Putamen (tissue), 1 donor: ENCODE measurements at places on chromosomes 2 and 18.

- no peak for DNase-seq
Measured at GRCh38 chr2:46297546-46298271, 502 bp downstream of the EPAS1 start.

DNA sequence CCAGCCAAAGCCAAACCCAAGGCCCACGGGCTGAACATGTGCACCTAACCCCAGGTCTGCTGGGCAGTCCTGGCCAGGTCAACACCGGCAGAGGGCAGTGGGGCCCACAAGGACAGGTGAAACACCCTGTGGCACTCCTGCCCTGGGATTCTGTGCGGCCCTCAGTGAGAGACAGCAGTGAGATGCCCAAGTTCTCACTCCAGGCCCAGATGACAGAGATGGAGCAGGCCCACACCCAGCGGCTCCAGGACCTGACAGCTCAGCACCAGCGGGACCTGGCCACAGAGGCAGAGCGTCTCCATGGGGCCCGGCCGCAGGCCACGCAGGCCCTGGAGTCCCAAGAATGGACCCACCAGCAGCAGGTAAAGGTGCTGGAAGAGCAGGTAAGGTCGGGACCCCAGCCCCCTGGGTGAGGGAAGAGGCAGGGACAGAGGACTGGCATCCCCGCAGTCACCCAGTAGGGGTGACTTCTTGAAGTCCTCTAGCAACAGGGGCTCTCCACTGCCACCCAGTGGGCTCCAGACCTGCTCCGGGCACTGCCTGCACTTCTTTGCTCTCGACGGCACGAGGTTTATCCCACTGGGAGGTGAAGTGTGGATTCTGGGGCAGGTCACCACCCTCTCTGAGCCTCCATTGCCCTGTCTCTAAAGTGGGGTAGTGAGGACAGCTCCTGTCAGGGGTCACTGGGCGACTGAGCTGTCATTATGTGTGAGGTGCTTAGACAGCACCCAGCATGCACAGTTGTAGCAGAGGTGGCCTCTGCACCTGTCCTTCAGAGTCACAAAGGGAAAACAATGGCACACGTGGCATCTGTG, 8.8 kb upstream of the SNED1 start:
- no peak for DNase-seq

- no peak for DNase-seq
Measured at GRCh38 chr18:48841381-48842258, 109.1 kb downstream of the SMAD7 start.

DNA sequence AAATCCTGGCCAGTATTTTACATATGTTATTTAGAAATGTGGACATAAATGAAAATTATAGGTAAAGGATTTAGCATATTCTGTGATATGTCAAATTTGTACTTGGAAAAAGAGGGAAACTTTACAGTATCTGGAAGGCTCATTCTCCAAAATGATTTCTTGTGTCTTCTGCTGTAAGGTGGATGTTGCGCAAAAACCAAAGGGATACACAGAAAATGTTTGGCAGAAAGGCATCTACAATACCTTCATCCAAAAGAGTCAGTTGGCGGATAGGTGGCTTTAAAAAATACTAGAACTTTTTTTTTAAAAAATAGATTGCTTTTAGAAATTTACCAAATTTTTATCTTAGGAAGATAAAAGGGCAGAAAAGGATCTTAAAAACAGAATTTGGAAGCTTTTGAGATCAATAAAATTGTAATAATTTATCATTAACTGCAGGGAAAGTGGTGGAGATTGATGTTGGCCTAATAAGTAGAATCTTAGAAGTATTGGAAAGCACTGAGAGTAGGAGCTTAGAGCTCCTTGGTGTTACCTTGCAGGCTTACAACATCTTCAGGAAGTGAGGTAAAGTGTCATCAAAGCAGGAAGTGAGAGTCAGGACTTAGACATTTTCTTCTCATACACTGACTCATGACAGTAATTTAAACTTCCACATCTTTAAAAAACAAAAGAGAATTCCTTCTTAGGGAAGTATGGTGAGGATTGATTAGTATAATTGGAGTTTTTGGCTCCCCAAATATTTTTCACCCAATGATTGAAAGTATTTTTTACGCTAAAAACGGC, 2.1 kb downstream of the NABP1 start:
- no peak for DNase-seq

DNA sequence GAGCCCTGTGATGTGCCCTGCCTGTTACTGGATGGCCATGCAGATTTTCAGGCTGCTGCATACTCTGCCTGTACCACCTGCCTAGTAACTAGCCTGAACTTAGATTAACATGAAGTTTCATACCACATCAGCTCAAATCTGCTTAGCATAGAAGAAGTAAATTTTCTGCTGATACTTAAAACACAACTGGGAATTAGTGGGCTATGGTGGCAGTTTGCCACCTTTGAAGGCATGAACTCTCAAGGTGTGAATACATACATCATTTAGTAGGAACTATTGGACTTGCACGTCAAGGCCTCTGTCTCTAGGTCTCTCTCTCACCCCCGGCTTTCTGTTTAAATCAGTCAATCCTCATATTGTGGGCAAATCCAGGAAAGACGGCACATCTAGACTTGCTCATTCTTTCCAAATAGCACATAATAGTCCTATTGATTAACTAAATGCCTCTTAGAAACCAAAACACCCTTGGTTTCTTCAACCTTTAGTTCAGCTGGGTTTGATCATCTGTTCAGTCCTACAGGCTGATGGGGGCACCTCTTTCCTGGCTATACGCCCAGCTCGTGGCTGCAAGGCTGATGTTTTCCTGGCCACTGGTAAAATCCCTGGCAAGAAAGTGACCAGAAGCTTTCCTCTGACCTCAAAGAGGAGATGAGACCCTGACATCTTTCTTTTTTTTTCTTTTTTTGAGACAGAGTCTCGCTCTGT, 58.4 kb downstream of the ALPK2 start:
- DNase-seq: no peak

DNA sequence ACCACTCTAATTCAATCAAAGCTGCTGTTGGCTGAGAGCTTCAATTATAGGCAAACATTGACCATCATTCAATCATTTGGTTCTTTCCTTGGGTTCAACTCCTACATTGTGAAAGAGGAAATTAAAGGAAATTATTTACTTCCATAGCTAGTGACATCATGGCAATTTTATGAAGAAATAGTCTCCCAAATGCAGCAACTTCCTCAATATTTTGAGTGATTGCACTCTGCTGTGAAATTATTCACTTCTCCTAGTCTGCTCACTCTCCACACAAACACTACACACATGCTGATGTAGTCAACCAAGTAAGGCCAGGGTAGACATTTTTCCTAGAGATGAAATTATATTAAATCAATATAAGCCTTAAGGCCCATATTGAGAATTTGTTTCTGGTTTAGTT, 86.7 kb upstream of the NCKAP5 start:
- DNase-seq: no peak

DNA sequence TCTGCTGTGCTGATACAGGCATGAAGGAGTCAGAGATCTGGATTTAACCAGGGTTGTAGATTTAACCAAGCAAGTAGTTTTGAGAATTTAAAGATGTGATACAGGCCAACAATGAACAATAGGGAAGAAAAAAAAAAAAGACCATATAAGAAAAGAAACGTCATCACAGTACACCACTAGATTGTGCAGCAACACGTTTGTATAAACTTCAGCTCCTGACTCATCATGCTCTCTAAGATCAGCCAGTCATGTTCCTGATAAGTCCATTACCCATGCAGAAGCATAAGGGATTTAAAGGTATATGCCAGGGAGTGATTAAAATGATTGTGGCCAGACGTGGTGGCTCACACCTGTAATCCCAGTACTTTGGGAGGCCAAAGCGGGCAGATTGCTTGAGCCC, 22.3 kb upstream of the ERICH2 start:
- no peak for DNase-seq

- DNase-seq: no peak
Measured at GRCh38 chr2:156023229-156023869, 309.2 kb downstream of the NR4A2 start.

GRCh38 chr18:46767217-46767616, 10.4 kb upstream of the ST8SIA5 start:
- no peak for DNase-seq

DNA sequence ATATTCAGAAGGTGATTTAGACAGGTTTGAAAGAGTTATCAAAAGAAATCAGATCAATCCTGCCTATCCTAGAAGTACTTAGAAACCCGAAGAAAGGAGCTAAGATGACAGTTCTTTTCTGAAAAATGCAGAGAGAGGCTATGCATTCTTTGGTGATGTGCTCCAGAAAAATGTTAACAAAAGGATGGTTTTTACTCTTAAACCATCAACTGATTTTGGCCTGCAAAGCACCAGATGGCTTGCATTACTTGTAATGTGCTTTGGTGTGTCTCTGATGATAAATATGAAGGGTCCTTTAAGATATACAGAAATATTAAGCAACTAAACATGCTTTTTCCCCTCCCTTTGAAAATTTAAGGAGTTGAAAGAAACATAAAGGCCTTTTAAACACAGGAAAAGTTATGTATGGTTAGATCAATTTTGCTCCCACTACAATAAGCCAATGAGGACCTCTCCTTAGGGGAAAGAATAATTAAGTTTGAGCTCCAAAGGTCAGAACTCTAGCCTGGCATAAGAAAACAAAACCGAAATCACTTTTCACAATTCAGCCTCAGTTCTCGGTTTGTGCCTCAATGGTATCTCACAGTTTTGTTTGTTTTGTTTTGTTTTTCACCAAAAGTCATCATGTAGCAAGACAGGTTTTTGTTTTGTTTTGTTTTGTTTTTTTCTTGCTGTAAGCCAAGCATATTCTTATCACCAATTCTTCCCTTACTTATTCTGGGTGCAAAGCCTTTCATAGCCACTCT, 302.4 kb upstream of the NT5C1B start:
- no peak for DNase-seq

DNA sequence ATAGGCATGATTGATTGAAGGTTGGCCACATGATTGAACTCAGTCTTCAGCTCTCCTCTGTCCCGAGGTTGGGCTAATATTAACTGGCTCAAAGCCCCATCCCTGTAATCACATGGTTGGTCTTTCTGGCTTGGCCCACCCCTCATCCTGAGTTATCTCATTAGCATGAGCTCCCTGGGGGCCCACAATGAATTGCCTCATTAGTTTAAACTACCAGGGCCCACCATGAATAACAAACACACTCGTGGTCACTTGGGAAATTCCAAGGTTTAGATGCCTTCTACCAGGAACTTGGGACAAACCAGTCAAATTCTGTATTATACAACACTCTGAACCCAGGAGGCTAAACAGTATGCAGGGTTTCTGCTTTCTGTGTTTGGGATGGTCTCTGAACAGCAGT, 121.7 kb upstream of the B3GNT2 start:
- no peak for DNase-seq

- DNase-seq: no peak
Measured at GRCh38 chr2:238107525-238108422, 7.6 kb downstream of the ESPNL start.

DNA sequence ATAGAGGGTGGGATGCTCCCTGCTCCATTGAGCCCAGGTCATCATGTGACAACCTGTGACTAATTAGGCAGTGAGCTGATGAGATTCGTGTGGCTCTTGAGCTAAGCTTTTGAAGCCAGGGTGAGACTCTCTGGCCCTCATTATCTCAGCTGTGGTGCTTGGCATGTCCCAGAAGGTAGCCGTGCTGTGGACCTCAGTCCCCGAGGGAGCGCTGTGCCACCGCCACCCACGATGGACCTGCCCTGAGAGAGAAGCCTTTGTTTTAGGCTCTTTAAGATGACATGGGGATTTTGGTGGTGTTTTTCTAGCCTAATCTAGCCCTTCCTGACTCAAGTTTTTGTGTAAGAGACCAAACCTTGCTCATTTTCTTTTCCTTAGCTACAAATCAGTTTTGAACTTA, 66.4 kb downstream of the NEDD4L start:
- no peak for DNase-seq

DNA sequence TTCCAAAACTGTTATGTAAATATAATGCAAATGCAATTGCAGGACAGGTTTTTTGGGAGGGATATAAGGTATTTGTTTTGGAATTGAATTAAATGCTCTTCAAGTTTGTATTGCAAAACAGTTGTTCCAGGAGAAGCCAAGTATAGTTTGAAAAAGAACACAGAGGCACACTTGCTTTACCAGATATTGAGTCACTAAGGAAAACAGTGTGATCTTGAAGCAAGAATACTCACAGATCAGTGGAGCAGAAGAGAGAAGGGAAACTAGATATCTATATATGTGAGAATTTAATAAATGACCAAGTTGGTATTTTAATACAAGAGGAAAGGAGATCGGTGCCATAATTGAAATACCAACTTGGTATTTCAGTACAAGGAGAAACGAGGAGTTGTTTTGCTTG, 178.9 kb downstream of the CAPN13 start:
- no peak for DNase-seq

GRCh38 chr18:76136701-76137100, 358.3 kb downstream of the ZNF516 start:
- DNase-seq: no peak

DNA sequence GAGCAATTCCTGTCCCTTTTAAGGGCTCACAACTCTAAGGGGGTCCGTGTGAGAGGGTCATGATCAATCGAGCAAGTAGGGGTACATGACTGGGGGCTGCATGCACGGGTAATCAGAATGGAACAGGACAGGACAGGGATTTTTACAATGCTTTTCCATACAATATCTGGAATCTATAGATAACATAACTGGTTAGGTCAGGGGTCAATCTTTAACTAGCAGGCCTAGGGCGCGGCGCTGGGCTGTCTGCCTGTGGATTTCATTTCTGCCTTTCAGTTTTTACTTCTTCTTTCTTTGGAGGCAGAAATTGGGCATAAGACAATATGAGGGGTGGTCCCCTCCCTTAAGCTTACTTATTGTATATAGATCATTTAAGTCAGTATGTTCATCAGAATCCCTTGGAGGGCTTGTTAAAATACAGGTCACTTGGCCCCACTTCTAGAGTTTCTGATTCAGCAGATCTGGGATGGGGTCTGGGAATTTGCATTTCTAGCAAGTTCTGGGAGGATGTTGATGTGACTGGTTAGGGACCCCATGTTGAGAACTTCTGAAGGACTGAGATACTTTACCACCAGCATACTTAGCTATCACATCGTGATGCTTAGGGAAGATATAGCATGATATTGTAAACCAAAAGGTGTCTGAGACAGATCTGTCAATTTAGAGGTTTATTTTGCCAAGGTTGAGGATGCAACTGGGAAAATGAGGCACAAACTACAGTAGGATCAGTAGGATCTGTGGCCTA, 2.8 kb upstream of the INPP4A start:
- no peak for DNase-seq

- DNase-seq: no peak
Measured at GRCh38 chr2:167692191-167692590, 555.2 kb downstream of the STK39 start.

- DNase-seq: no peak
Measured at GRCh38 chr2:153967248-153967973, 95.7 kb downstream of the GALNT13 start.
